HCT116 (cell line): ENCODE measurements at places on chromosomes 13 and 19. TPM values are rescaled to one million over a fixed set of nuclear protein-coding genes. Genes with fewer than 3 reads are reported as not detected.

- H3K27ac ChIP-seq = no peak overlapping the region
- H3K4me1 ChIP-seq = no peaks in the 10 kb centered on the region; the same call in 1 of the 2 replicates
- DNase-seq = no peak
- H3K27me3 ChIP-seq = no peaks in the 10 kb centered on the region
- no peaks in the 10 kb centered on the region for H3K36me3 ChIP-seq
Observed at GRCh38 chr19:51027126-51027806, 850 bp upstream of the KLK11 start.

WDR88 gene
- total RNA-seq = not detected

MEX3D gene
- 69.2 TPM for total RNA-seq

DNA sequence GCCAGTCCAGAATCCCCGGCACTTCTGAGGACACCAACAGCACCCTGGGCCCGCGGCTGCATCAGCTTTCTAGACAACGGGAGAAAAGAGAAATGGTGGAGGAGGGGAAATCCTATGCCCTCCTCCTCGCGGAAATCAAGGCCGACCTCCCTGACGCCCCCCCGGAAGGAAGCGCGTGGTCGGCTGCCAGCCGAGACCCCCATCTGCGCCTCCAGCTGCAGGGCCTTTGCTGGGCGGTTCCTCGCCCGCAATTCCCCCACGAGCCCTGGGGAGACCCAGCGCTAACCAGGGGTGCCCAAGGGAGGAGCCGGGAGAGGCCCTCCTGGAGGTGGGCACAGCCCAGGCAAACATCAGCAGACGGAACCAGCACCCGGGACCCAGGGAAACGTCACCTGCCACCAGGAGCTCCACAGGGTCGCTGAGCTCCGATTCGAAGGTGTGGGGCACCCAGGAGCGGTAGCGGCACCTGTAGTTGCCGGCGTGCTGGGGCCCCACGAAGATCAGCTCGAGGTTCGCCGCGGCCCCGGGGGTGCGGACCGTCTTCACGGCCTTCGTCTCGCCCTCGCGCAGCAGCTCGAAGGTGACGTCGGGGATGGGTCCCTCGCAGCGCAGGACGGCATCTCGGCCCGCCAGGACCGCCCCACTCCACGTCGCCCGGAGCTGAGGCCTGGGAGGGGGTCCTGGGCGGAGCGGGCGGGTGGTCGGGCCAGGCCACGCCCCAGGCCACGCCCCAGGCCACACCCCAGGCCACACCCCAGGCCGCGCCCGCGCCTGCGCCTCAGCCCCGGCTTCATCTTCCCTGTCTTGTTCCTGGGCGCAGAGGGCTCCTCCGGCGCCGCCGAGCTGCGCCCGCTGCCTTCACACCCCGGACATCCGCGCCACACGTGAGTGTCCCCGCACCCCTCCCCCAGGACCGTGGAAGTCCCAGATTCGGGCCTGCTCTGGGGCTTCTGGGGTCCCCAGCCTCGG lies 6.0 kb downstream of the A1BG start:
- DNase-seq = no peak
- H3K27me3 ChIP-seq = no peaks in the 10 kb centered on the region
- no peaks in the 10 kb centered on the region for H3K36me3 ChIP-seq
- no peak overlapping the region for H3K4me3 ChIP-seq

GRCh38 chr13:50884265-50884664 lies 25.3 kb upstream of the RNASEH2B start:
- no peaks in the 10 kb centered on the region for H3K27me3 ChIP-seq
- H3K36me3 ChIP-seq = no peaks in the 10 kb centered on the region
- H3K27ac ChIP-seq = no peak overlapping the region

MAMSTR gene
- total RNA-seq = 1.3 TPM

DNA sequence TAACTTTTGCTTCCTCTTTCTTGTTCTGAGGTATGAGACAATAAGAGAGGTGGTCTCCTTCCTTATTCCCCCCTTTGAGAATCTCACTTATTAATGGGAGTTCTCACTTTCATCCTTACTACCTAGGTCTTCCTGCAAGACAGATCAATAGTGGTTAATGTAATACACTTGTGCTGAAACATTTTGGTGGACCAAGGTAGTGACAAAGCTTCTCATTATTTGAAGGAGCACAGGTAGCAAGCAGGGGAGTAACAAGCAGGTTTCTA lies 17.9 kb downstream of the ZNF700 start:
- no peaks in the 10 kb centered on the region for H3K4me1 ChIP-seq
- no peak overlapping the region for H3K4me3 ChIP-seq
- DNase-seq = no peak
- H3K36me3 ChIP-seq = peaks cover 6% of the 10 kb centered on the region
- H3K27ac ChIP-seq = no peak overlapping the region

DNA sequence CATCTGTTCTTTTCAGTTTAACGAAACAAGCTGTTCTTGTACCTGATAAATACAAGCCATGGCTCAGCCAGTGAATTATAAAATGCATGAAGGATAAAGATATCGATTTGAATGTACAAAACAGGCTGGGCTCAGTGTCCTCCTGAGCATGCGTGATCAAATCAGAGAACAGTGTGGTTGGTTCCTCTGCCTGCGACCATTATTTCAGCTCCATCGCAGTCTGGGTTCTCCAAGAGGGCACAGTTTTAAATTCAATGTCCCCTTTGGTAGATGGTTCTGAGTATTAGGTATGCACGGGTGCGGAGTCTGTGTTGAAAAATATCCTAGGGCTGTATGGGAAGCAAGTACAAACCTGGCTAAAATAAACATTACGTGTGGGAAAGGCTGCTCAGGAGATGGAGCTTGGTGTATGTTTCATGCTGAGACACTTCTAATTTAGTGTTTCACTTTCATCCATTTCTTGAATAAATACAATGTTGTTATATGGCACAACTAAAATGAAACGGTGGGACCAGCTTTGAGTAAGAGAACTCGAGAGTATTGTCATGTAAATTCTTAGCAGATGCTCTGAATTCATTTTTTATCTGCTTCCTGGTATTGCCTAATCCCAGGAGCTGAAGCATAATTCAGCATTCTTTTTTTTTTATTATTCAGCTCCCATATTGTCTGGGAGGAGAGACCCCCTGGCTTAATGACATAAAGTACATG lies 458.7 kb downstream of the MYO16 start:
- no peaks in the 10 kb centered on the region for H3K4me1 ChIP-seq
- no peaks in the 10 kb centered on the region for H3K36me3 ChIP-seq
- no peak for DNase-seq

DNA sequence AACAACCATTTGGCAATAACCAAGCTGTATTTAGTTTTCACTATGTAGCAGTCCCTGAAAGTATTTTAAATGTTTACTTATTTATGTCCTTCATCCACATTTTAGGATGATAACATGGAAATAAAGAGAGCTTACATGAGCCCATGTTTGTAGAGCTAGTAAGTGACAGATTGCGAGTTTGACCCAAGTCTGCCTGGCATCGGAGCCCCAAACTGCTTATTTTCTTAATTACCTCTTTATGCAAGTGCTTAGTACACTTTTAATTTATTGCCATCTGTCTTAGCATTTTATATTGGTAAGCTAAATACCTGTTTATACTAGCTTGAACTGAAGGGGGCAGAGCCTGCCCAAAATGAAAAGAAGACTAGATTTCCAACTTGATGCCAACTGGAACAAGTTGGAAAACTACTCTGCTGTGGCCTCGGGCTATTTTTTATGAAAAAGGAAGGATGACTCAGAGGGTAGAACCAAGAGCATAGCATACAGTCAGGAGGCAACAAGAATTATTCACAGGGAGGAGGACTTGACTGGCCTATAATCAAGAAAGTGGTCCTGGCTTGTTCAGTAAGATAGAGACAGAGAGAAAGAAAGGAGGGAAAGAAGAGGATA lies 150.2 kb downstream of the NDFIP2 start:
- H3K4me3 ChIP-seq = no peak overlapping the region
- H3K27me3 ChIP-seq = no peaks in the 10 kb centered on the region
- H3K4me1 ChIP-seq = 0 out of 2 replicates have a peak, but pooled peaks cover 5% of the 10 kb centered on the region
- DNase-seq = peak; percentile 56

- DNase-seq = no peak
- H3K27ac ChIP-seq = no peak overlapping the region
- H3K4me3 ChIP-seq = no peak overlapping the region
- H3K4me1 ChIP-seq = no peaks in the 10 kb centered on the region
- no peaks in the 10 kb centered on the region for H3K27me3 ChIP-seq
Observed at GRCh38 chr13:49517461-49517860, 21.7 kb downstream of the PHF11 start.

- no peak for DNase-seq
- no peaks in the 10 kb centered on the region; the same call in 1 of the 2 replicates for H3K27me3 ChIP-seq
- H3K4me3 ChIP-seq = no peak overlapping the region
- H3K27ac ChIP-seq = no peak overlapping the region
- H3K36me3 ChIP-seq = no peaks in the 10 kb centered on the region
Observed at GRCh38 chr19:41912899-41913537, 15.2 kb downstream of the ERFL start.

GRCh38 chr19:35229601-35230000 lies 1.1 kb upstream of the FAM187B start:
- H3K4me1 ChIP-seq = peaks cover 6% of the 10 kb centered on the region; the same call in 1 of the 2 replicates
- H3K27ac ChIP-seq = no peak overlapping the region
- no peak overlapping the region for H3K4me3 ChIP-seq
- no peaks in the 10 kb centered on the region for H3K27me3 ChIP-seq
- no peak for DNase-seq
- no peaks in the 10 kb centered on the region for H3K36me3 ChIP-seq

DNA sequence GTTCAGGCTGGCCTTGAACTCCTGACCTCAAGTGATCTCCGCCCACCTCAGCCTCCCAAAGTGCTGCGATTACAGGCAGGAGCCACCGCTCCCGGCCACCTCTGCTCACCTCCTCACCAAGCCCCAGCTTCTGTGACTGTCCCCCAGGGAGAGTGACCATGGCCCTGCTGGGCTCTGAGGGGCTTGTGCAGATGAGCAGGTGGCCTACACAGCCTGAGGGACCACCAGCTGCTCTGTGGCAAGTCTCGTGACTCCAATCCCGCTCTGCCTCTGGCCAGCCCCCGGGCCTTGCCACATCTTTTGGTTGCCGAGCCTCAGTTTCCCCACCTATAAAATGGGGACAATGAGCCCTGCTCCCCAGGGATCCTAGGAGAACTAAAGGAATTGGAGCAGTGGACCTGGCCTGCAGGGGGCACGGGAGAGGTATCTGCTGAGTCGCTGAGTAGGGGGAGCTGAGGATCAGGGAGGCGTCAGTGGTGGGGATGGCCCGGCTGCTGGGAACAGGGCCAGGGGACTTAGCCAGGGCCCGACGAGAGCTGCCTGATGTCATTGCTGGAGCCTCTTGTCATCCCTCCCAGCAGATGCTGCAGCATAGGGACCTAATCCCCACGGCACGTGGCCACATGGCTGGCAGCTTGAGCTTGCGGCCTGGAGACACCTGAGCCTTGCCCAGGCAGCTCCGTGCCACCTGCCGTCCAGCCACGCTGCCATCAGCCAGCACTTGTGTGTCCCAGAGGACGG lies 74.7 kb downstream of the GADD45B start:
- H3K27me3 ChIP-seq = no peaks in the 10 kb centered on the region
- H3K4me3 ChIP-seq = no peak overlapping the region
- peaks cover 25% of the 10 kb centered on the region for H3K4me1 ChIP-seq
- no peak overlapping the region; the same call in 1 of the 2 replicates for H3K27ac ChIP-seq
- no peaks in the 10 kb centered on the region for H3K36me3 ChIP-seq

GRCh38 chr19:2578901-2579677 lies 103.2 kb downstream of the GADD45B start:
- H3K27ac ChIP-seq = peak overlapping the region; percentile 59
- H3K27me3 ChIP-seq = no peaks in the 10 kb centered on the region
- peak; percentile 78 for DNase-seq
- no peaks in the 10 kb centered on the region for H3K36me3 ChIP-seq
- H3K4me3 ChIP-seq = peak overlapping the region; percentile 64
- peaks cover 27% of the 10 kb centered on the region for H3K4me1 ChIP-seq

DNA sequence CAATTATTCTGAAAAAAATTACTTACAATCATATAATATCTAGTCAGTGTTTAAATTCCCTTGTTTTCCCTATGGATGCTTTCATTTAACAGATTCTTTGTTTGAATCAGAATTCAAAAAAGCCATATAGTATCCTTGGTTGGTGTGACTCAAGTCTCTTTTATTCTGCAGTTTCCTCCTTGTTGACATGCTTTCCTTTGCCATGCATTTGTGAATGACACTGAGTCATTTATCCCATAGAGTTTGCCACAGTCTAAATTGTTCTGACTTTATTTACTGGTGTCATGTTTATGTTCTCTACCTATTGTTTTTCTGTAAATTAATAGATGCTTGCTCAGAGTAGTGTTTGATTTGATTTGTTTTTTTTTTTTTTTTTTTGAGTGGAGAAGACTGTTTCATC lies 893.8 kb upstream of the SLC10A2 start:
- DNase-seq = no peak
- H3K4me1 ChIP-seq = no peaks in the 10 kb centered on the region
- no peak overlapping the region for H3K27ac ChIP-seq

ZGLP1 gene
- 5.0 TPM for total RNA-seq

DNA sequence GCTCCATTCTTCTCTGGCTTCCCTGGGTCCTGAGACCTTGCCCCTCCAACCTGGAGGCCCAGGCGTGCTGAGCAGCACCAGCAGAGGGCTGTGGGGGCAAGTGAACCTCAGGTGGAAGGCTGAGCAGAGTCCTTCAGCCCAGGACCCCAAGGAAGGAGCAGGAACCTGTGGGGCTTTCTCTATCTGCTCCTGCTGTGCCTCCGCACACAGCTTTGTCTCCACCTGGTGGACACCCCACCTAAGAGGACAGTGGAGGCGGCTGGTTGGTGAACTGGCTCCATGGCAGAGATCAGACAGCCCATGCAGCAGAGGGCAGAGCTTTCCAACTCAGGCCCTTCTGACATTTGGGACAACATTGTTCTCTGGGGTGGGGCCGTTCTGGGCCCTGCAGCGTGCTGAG lies 19.7 kb downstream of the ZFR2 start:
- no peak overlapping the region for H3K4me3 ChIP-seq
- no peaks in the 10 kb centered on the region for H3K36me3 ChIP-seq
- peaks cover 32% of the 10 kb centered on the region for H3K4me1 ChIP-seq
- H3K27ac ChIP-seq = no peak overlapping the region
- H3K27me3 ChIP-seq = no peaks in the 10 kb centered on the region

DNA sequence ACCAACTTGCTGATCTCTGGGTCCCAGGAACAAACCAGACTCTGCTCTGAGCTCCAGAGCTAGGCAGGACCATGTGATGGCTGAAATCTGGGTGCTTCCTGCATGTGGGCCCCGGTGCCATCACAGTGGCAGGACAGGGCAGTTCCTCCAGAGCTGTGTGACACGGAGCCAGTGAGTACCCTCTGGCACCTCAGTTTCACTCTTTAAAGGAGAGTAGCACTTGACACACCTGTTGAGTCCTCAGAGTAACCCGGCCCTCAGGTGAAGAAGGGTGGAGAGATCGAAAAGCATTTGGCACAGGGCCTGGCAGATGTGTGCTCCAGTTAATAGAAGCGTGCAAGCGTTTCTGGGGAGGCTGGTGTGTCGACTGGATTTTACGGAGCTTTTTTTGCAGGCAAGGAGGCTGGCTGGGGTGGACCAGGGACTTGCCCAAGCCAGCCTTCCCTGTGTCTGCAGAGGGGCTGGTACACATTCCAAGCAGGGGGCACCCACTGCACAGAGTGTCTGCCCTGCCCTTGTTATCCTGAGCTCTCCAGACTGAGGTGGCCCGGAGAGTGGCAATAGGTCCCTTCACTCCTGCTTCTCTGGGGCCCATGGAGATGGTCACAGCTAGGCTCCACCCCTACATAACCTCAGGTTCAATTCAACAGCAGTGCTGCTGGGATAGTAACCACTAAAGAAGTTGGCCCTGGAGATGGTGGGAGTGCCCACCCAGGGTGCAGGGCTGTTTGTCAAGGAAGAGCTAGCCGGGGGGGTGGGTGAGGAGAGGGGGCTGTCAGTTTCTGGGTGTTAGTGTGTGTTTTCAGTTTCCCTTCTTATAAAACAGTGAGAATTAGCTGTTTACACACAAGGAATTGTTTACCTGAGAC lies 8.3 kb downstream of the RPS19 start:
- no peak overlapping the region for H3K4me3 ChIP-seq
- no peaks in the 10 kb centered on the region for H3K27me3 ChIP-seq
- H3K4me1 ChIP-seq = no peaks in the 10 kb centered on the region
- no peak for DNase-seq
